ENCODE measurements at places on chromosomes 6 and 20.

DNA sequence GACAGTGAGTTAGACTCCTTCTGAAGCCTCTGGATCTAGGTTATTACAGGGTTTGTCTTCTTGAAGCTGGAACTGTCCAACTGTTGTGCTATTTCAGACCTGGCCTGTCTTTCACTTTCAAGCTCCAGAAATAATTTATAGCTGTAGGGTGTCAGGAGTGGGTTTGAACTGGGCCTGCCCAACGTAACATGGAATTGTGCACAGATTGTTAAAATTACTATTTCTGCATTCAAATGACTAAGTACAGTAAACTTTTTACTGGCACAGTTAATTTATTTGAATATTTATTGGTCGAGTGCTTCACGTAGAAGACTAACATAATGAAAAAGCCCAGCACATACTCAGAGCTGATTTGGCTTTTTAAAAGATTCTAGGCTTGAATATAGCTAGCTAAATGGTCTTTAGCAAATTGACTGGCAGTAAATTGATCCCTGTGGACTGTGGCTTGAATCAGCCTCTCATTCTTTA is 74.3 kb downstream of the ARID1B start:
- DNase-seq = no peak

- DNase-seq = no peak
Observed at GRCh38 chr6:110337486-110337885, 20.7 kb downstream of the METTL24 start.

- no peak for DNase-seq
Observed at GRCh38 chr20:8431538-8432434, 299.7 kb downstream of the PLCB1 start.

- no peak for DNase-seq
Observed at GRCh38 chr20:31593221-31594001, 11.7 kb upstream of the ID1 start.

DNA sequence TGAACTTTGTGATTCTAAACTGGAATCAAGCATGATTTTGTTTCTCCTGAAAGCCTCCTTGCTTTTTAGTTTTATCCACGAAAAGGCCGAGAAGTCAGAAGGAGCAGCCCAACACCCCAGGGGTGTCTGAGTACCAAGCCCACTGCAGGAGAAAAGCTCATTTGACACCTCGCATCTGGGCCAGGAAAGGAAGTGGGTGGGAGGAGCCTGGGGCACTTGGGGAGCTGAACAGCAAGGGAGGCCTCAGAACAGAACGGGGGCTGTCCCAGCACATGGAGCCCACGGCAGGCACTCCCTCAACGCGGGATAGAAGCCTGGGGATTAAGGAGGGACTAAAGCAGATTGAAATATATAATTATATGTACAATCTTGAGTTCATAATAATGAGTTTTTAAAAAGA is 6.6 kb downstream of the KIF25 start:
- DNase-seq = no peak

GRCh38 chr20:64077876-64078551 is 1.3 kb downstream of the RGS19 start:
- no peak for DNase-seq

GRCh38 chr20:22578221-22579118 is 5.9 kb downstream of the FOXA2 start:
- DNase-seq = no peak

Data from D341Med (cell line).